ENCODE measurements at places on chromosomes 2 and 18. TPM values are rescaled to one million over a fixed set of nuclear protein-coding genes. Genes with fewer than 3 reads are reported as not detected.
A peak's percentile ranks its signal among the peaks of the same experiment; 100 is the strongest.

GRCh38 chr2:23425338-23425871, 40.4 kb downstream of the KLHL29 start:
- H3K27me3 ChIP-seq, result no peaks in the 10 kb centered on the region
- no peaks in the 10 kb centered on the region for H3K36me3 ChIP-seq
- no peak overlapping the region for H3K4me3 ChIP-seq
- DNase-seq, result no peak

DNA sequence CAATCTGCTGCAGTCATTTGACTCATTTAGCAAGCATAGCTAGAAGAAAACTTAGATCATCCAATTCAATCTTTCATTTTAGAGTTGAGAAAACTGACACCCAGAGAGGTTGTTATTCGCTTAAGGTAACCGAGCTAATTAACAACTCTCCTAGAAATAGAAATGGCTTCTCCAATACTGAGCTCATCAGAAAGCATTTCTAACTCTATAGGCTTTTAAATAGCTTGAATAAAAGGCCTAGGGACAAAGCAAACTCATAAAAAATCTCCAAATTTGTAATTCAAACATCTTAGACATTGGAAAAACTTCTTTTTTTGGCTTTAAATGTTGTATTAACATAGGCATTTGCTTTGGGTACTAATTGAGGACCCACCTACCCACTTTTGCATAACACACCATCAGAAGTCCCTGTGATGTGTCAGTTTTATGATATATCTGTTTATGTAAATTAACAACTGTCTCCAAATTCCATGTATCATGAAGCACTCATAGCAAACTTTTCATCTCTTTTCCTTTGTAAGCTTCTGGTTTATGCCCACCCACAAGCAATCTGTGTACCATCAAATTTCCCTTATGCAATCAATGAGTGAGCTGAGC, 343.9 kb upstream of the CHST9 start:
- no peaks in the 10 kb centered on the region for H3K36me3 ChIP-seq
- H3K4me3 ChIP-seq, result no peak overlapping the region
- H3K27ac ChIP-seq, result no peak overlapping the region
- no peak for DNase-seq

GRCh38 chr2:165920748-165921147, 32.8 kb downstream of the TTC21B start:
- H3K27ac ChIP-seq, result no peak overlapping the region
- H3K4me3 ChIP-seq, result no peak overlapping the region
- DNase-seq, result no peak
- H3K36me3 ChIP-seq, result peaks cover 17% of the 10 kb centered on the region
- H3K4me1 ChIP-seq, result no peaks in the 10 kb centered on the region

- no peak overlapping the region for H3K27ac ChIP-seq
- DNase-seq, result no peak
- no peak overlapping the region for H3K4me3 ChIP-seq
- H3K27me3 ChIP-seq, result no peaks in the 10 kb centered on the region
Measured at GRCh38 chr18:44844486-44844885, 163.8 kb downstream of the SETBP1 start.

GRCh38 chr18:457140-457519, 43.4 kb downstream of the COLEC12 start:
- DNase-seq, result no peak
- H3K36me3 ChIP-seq, result no peaks in the 10 kb centered on the region
- H3K27ac ChIP-seq, result no peak overlapping the region
- no peak overlapping the region for H3K4me3 ChIP-seq

DNA sequence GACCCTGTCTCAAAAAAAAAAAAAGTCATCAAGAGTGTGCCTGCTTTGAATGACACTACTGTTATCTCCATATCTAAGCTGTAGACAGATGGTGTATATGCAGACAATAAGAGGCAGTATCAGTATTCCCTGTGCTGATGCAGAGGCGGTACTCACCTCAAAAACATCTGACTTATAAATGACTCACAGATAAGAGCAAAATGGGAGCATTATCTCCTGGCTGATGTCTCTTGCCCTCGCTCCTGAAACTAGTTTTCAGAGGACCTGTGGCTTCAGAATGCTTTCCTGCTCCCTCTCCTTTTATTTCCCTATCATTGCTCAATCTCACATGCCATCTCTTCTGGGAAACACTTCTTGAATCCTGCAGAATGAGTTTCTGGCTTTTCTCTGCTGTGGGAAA, 289.6 kb downstream of the PTPRM start:
- no peak for DNase-seq
- no peak overlapping the region for H3K4me3 ChIP-seq
- no peaks in the 10 kb centered on the region for H3K36me3 ChIP-seq
- no peaks in the 10 kb centered on the region for H3K4me1 ChIP-seq
- no peaks in the 10 kb centered on the region for H3K27me3 ChIP-seq
- H3K27ac ChIP-seq, result no peak overlapping the region

GRCh38 chr2:144747571-144747970, 227.7 kb upstream of the ZEB2 start:
- no peak overlapping the region for H3K4me3 ChIP-seq
- no peaks in the 10 kb centered on the region for H3K36me3 ChIP-seq
- no peaks in the 10 kb centered on the region for H3K4me1 ChIP-seq
- DNase-seq, result no peak

GRCh38 chr2:217998926-217999594, 3.7 kb downstream of the TNS1 start:
- H3K4me1 ChIP-seq, result no peaks in the 10 kb centered on the region
- no peak for DNase-seq
- no peak overlapping the region for H3K4me3 ChIP-seq
- no peaks in the 10 kb centered on the region for H3K36me3 ChIP-seq
- no peak overlapping the region for H3K27ac ChIP-seq
- H3K27me3 ChIP-seq, result no peaks in the 10 kb centered on the region

GRCh38 chr2:207983641-207984042, 41.7 kb downstream of the PLEKHM3 start:
- H3K27me3 ChIP-seq, result no peaks in the 10 kb centered on the region
- no peak overlapping the region for H3K4me3 ChIP-seq
- H3K27ac ChIP-seq, result no peak overlapping the region
- DNase-seq, result no peak
- no peaks in the 10 kb centered on the region for H3K4me1 ChIP-seq

DNA sequence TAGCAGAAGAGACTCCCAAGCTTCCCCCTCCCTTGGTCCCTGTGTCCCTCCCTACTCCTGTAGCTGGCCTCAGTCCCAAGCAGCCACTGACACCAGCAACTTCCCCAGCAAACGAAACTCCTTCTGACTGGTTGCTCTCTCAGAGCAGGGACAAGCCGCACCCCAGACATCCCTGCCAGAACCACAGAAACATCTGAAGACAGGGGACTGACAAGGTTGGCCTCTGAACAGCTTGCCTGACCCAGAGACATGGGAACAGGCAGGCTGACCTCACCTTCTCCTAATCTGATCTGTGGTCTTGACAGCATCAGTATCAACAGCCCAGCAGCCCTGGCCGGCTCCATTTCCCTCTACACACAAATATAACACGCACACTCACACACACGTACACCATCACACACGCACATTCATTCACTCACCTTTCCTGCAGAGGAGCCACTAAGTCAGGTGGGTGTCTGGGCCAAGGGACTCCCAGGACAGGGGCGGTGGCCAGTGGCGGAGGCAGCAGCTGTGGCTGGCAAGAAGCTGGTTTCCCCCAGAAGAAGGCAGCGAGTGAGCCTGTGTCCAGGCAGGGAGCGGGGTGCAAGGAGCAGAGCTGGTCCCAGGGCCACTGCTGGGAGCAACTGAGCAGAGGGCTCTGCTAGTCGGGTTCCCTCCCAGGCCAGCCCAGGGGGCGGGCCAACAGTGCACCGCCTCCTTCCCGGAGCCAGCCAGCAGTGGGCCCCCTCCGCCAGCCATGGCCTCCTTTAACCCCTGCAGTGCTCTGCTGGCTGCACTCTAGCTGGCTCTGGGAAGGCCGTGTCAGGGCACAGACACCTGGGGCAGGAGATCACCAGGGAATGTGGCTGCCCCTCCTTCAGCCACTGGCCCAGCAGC, 59.1 kb downstream of the TNS1 start:
- H3K4me3 ChIP-seq, result peak overlapping the region; percentile 61
- H3K4me1 ChIP-seq, result peaks cover 38% of the 10 kb centered on the region
- H3K36me3 ChIP-seq, result no peaks in the 10 kb centered on the region
- peak overlapping the region; percentile 93 for H3K27ac ChIP-seq
- no peaks in the 10 kb centered on the region for H3K27me3 ChIP-seq

- H3K4me1 ChIP-seq, result no peaks in the 10 kb centered on the region
- DNase-seq, result no peak
- H3K27me3 ChIP-seq, result no peaks in the 10 kb centered on the region
- no peak overlapping the region for H3K27ac ChIP-seq
Measured at GRCh38 chr2:112782234-112782799, 2.0 kb downstream of the IL1A start.

DNA sequence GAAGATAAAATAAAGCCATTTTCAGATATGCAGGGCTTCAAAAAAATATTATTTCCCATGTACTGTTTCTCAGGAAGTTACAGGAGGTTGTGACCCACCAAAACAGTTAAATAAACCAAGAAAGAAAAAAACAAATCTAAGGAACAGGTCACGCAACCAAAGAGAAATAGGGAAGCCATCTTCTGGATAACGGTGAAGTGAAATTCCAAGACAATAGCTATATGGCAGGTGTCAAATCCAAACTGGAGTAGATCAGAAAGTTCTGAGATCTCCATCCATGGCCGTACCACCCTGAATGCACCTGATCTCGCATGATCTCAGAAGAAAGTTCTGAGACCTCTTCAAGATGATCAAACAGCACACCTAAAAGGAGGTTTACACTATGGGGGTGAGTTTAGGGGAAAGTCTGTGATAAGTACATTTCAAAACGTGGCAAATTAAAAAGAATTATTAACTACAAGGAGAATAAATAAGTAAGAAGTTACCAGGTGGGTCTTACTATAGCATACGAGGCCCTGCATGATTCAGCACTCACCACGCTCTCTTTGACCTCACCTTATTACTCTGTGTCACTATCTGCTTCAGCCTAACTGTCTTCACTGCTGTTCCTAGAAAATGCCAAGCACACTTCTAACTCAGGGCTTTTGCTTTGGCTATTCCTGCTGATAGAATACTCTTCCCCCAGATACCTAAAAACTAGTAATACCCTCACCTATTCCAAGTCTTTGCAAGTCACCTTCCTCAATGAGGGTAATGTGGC, 29.9 kb downstream of the NBAS start:
- DNase-seq, result no peak
- no peak overlapping the region for H3K27ac ChIP-seq
- H3K4me3 ChIP-seq, result no peak overlapping the region
- H3K36me3 ChIP-seq, result peaks cover 17% of the 10 kb centered on the region
- H3K27me3 ChIP-seq, result no peaks in the 10 kb centered on the region
- H3K4me1 ChIP-seq, result no peaks in the 10 kb centered on the region

DNA sequence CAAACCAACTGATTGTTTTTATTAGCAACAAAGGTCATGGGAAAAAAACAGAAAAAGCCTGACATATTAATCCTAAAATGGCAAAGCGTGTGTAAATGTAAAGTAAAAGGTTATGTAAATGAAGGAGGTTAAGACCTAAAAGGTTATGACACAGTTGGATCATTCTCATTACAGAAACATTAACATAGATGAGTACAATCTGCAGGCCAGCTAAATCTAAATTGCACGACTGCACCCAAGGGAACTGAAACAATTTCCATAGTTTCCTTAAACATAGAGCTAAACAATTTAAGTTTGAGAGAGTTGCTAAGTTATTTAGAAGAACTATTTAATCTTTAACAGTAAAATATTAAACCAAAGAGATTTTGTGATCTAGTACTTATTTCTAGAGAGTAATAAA, 151.6 kb upstream of the UBE2E3 start:
- no peaks in the 10 kb centered on the region for H3K36me3 ChIP-seq
- no peak for DNase-seq
- no peak overlapping the region for H3K4me3 ChIP-seq
- H3K4me1 ChIP-seq, result no peaks in the 10 kb centered on the region
- H3K27ac ChIP-seq, result no peak overlapping the region

DNA sequence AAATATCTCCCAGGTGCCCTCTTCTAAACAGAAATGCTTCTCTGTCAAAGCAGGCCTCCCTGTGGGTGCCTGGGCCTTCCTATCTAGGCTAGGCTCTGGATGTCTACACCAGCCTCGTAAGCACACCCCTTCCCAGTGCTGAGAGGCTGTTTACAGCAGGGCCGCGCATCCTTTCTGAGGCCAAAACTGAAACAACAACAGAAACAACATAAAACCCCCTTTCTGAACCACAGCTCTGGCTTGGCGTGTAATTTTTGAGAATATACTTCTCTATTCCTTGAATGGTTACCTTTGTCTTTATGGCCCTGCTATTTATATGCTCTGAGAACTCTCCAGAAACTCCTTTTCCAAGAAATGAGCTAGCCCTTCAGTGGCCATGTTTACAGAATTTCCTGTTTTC, 118.4 kb downstream of the BCL2L11 start:
- no peak overlapping the region for H3K27ac ChIP-seq
- no peaks in the 10 kb centered on the region for H3K36me3 ChIP-seq
- H3K4me3 ChIP-seq, result no peak overlapping the region
- no peaks in the 10 kb centered on the region for H3K27me3 ChIP-seq
- no peaks in the 10 kb centered on the region for H3K4me1 ChIP-seq

GRCh38 chr2:226077031-226077430, 677.5 kb downstream of the NYAP2 start:
- no peak overlapping the region for H3K4me3 ChIP-seq
- H3K27ac ChIP-seq, result no peak overlapping the region
- no peaks in the 10 kb centered on the region for H3K27me3 ChIP-seq
- no peak for DNase-seq
- H3K36me3 ChIP-seq, result no peaks in the 10 kb centered on the region

DNA sequence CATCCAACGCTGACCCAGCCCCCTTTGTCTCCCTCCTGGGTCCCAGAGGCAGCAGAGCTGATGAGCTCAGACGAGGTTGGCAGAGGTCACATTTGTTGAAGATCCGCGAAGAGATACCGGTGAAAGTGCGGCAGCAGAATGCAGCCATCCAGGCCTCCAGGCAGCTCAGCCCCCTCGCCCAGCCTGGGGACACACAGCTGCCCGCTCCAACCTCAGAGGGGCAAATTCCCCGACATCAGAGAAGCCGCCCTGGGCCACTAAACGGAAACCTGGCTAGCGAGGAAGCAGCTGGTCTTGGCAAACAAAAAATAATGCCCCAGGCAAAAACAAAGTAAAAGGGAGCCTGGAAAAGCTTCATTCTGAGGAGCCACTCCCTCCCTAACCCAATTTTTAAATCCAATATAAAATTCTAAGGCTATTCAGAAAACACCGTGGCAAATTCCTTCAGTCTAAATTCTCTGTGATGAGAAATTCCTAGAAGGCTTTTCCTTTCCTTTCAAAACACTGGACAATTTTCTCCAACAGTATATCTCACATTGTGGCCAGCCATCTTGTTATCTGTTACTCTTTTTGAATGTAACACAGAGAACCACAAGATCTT, 262.4 kb downstream of the SS18 start:
- H3K27ac ChIP-seq, result no peak overlapping the region
- no peak overlapping the region for H3K4me3 ChIP-seq
- no peaks in the 10 kb centered on the region for H3K27me3 ChIP-seq
- no peak for DNase-seq
- no peaks in the 10 kb centered on the region for H3K4me1 ChIP-seq
- H3K36me3 ChIP-seq, result no peaks in the 10 kb centered on the region

Gene CABYR
- total RNA-seq, result 0.67 TPM

Gene CXCR4
- total RNA-seq, result 5.0 TPM

Gene SPIRE1
- total RNA-seq, result 2.9 TPM

Gene AFG3L2
- 30.3 TPM for total RNA-seq

Gene SNORC
- 2.7 TPM for total RNA-seq
